GM23338 (cell line): ENCODE measurements at places on chromosomes 6 and 20.

DNA sequence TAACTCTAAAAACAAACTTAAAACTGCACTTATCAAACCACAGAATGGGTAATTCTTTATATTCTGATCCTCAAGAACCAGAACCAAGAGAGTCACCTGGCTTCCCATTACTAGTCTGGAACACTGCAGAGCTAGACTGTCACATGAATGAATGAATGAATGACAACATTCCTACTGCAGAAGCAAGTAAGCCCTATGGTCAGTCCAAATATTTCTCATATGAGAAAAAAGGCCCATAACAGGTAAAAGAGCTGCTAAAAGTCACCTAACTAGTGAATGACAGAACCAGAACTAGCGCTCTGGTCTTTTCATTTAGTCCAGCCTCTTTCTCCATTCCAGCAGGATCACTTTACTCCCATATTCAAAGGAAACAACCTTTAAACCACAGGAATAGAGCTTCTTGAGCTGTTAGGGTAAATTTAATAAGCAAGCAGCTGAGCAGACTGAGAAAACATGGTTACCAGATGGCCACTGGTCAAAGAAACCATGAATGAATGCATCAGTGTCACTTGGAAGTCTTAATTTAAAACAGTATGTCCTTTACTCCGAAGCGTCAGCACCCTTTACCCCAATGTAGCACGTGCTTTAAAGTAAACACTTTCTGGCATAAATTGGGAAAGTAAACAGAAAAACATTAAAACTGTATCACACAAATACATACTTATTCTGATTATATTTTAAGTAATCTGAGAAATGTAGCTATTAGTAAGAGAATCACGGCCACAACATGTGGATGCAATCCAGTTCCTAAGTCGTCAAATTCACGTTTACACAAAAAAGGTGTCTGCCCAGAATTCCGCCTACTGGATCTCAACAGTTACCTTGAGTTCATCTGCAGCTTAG, 1.4 kb downstream of the PREP start:
- peaks cover 39% of the 10 kb centered on the region for H3K4me1 ChIP-seq
- DNase-seq: no peak
- peak overlapping the region; percentile 98 for H3K4me3 ChIP-seq
- H3K27me3 ChIP-seq: no peaks in the 10 kb centered on the region
- no peaks in the 10 kb centered on the region for H3K36me3 ChIP-seq
- H3K27ac ChIP-seq: no peak overlapping the region

GRCh38 chr20:64079273-64080012, at the start of gene RGS19:
Gene RGS19 (minus strand): TSS chr20:64079518. CDS start chr20:64076886, 2,632 bp downstream.
- H3K36me3 ChIP-seq: no peaks in the 10 kb centered on the region
- no peak within 1 kb of the TSS for H3K27ac ChIP-seq
- peak; percentile 77 for DNase-seq
- peaks cover 35% of the 10 kb centered on the region for H3K27me3 ChIP-seq

GRCh38 chr20:53899351-53900167, 170.8 kb downstream of the BCAS1 start:
- H3K4me1 ChIP-seq: peaks cover 38% of the 10 kb centered on the region
- no peaks in the 10 kb centered on the region for H3K36me3 ChIP-seq
- DNase-seq: no peak
- no peaks in the 10 kb centered on the region for H3K27me3 ChIP-seq
- no peak overlapping the region for H3K4me3 ChIP-seq

DNA sequence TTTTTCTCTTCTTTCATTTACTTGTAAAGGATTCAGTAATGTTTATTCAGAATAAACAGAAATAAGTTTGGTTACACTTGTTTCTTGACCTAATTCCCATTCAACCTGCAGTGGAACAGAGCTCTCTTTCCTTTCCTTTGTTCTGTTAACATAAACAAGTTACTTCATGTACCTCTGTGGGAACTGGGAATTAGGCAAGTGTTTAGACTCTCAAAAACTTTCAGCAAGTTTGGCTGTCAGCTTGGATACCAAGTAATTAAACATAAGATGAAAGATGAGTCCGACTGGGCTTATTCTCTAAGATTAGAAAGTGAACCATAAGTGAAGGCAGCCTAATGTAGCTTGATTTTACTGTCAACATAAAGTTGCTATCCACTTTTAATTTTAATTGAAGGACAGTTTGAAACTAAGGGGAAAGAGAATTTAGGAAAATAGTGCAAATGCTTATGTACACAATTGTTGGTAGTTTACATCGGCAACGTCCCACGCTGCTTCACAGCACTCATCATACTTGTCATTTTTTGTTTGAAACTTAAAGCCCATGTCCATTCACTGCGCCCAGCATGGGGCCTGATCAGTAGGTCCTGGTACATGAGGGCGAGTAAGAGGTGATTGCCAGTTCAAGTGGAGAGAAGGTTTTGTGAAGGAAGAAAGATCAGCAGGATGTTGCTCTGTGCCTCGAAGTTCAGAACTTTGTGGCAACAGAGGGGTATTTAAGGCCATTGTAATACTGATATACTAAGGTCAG, 113.0 kb downstream of the PLEKHG1 start:
- H3K4me1 ChIP-seq: no peaks in the 10 kb centered on the region
- no peak overlapping the region for H3K27ac ChIP-seq
- H3K36me3 ChIP-seq: no peaks in the 10 kb centered on the region

GRCh38 chr6:164010441-164011103, 596.1 kb downstream of the QKI start:
- no peak overlapping the region for H3K27ac ChIP-seq
- no peak overlapping the region for H3K4me3 ChIP-seq
- no peak for DNase-seq
- no peaks in the 10 kb centered on the region for H3K4me1 ChIP-seq
- no peaks in the 10 kb centered on the region for H3K27me3 ChIP-seq

- H3K27ac ChIP-seq: no peak overlapping the region
- H3K27me3 ChIP-seq: no peaks in the 10 kb centered on the region
- H3K4me3 ChIP-seq: no peak overlapping the region
- no peaks in the 10 kb centered on the region for H3K4me1 ChIP-seq
- DNase-seq: no peak
These were observed 37.5 kb upstream of the NUP153 start for GRCh38 chr6:17744019-17744756.

DNA sequence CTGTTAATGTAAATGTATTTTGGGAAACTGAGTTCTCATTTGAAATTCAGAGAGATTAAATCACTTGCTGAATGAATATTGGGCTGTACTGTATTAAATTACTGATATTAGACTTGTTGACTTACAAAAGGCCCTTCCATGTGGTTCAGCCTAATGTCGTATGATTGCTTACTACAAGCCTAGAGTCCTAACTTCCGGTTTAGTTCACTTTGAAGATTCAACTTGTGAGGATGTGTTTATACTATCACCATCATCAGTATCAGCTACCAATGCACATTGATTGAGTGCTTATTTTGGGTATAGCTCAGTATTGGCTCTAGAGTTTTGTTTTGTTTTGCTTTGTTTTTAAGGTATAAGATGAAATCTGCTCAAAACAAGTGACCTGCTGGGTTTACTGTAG, 48.3 kb downstream of the FAM217A start:
- 0 out of 2 replicates have a peak, but pooled peaks cover 7% of the 10 kb centered on the region for H3K4me1 ChIP-seq
- H3K4me3 ChIP-seq: no peak overlapping the region
- no peak for DNase-seq
- no peak overlapping the region for H3K27ac ChIP-seq
- no peaks in the 10 kb centered on the region for H3K27me3 ChIP-seq

- H3K36me3 ChIP-seq: no peaks in the 10 kb centered on the region
- peak; percentile 20 for DNase-seq
- peak overlapping the region; percentile 27; the same call in 1 of the 2 replicates for H3K27ac ChIP-seq
- H3K27me3 ChIP-seq: no peaks in the 10 kb centered on the region
These were observed 40.6 kb upstream of the REV3L start for GRCh38 chr6:111523484-111524167.

DNA sequence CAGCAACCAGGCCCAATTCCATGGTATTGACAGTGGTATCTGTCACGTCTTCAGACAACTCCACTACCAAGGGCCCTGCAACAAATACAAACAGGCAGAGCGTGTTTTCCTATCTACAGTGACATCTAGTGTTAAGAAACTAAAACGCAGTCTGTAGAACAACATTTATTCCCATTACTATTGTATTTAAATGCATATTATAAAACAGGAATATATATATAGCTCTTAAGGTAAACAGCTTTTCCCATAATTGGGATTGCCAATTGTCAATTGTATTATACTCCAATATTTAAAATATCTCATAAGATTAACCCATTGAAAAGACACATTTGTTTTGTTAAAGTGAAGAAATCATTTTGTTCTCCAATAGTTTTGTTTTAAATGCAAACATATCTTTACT, 97.2 kb downstream of the KIF16B start:
- no peaks in the 10 kb centered on the region for H3K36me3 ChIP-seq
- no peaks in the 10 kb centered on the region for H3K27me3 ChIP-seq
- no peak overlapping the region for H3K27ac ChIP-seq
- H3K4me3 ChIP-seq: no peak overlapping the region
